Substantia nigra (tissue), 51 donors: ENCODE measurements at places on chromosomes 5 and 9.

DNA sequence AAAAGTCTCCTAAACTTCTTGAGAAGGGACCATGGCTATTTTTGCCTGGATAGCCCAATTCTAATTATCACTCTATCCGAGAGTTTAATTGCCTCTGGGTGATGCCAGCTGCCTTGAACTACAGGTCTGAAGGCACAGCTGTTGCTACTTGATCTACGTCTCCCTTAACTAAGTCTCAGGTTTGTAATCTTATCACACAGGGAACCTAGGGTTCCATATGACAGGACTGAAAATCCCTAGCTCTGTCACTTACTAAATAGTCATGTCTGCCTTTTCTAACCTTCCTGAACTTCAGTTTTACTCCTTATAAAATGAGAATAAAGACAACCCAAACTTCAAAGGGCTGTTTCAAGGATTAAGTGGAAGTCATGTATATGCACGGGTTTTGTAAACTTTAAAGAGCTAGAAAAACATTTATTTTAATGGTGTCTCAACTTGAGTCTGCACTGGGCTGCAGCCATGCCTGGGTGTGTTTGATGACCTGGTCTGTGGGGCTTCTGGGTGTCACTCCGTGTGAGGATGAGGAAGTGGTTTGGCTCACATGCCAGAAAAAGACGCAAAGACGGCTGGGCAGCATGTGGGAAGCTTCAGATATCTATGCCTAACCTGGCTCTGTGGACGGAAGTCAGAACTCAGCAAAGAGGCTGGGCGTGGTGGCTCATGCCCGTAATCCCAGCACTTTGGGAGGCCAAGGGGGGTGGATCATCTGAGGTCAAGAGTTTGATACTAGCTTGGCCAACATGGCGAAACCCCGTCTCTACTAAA is 129.3 kb upstream of the SLC44A1 start:
- DNase-seq, result peak; percentile 28

DNA sequence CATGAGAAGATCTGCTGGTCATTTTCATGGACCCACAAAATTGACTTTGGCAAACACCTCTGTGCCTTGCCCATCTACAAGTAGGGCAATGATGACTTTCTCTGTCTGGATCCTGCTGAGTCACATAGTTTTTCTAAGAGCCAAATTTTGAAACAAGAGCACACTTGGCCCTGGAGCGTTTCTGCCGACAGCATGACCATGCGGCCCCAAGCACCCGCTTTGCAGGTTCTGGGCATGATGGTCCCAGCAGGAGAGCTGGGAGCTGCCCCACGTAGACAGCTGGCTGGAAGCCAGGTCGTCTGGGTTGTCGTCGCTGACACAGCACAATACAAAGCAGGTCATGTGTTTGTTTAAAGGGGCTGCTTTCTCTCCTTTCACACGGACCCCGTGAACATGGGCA is 159.8 kb downstream of the SYK start:
- no peak for DNase-seq

GRCh38 chr9:114452219-114453165 is 52.8 kb downstream of the WHRN start:
- DNase-seq, result no peak

DNA sequence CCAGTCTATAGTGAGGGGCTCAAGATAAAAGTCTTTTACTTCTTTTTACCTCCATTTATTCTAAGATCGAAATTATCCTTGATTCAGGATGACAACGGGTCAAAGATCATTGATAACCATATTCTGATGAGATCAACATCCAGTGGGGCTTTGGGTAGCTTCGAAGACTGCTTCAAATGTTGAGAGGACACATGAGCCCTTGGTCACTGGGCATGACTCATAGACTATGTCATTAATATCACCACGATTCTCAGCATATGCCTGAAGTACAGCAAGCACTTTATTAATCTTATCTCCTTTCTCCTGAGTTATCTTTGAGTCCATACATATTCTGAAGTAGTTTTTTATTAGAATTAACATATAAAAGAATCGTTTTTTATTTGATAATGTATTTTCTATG is 117.1 kb upstream of the DAB2 start:
- DNase-seq, result no peak

GRCh38 chr9:75299324-75299723 is 211.0 kb downstream of the OSTF1 start:
- no peak for DNase-seq

DNA sequence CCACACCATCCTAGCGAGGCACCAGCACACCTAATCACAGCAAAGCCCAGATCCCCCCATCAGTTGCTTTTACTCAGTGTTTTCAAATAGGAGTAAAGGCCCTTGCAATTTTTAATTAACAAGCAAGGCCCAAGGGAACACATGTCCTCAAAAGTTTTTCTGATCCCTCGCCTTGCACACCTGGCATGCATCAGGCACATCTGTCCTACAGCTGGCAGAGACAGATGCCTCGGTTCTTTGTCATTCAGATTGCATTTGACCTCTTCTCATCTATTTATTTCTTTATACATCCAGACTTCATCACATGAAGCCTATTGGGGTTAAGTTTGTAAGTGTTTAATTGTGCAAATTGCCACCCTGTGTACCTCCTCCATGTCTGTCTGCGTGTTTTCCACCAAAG is 241.4 kb downstream of the MARCHF11 start:
- DNase-seq, result no peak
